NCI-H774 (cell line): ENCODE measurements at places on chromosomes 7 and 10.

DNA sequence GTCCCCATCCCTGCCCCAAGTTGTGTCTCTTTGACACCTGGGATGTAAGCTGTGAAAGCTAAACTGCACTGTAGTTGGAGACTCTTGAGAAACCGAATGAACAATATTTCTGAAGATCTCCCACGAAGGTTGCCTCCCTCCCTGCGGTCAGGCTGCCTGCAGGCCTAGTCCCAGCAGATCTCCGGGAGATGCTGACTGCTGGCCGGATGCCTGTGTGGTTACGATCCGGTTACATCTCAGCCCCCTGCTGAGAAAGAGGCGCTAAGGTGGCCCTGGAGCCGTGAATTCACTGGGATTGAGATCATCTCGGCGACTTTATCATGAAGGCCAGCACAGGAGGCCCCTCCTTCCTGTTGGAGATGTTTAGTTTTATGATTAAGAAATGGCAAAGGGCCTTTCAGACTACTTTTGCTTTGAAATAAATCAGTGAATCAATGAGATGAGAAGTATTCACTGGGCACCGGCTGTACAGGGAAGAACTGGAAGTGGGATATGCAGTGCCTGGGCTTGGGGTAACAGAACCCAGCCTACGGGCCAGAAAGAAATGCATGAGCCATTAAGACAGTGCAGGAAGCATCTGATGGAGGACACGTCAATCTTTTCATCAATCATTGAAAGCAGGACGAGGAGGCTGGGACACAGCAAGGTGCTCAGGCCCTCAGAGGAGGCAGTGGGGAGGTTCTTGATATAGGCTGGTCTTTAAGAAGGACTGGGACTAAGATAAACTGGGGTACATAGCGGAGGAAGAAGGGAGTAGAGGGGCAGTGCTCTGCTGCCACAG lies 177.6 kb downstream of the PRKAG2 start:
- no peak for DNase-seq

DNA sequence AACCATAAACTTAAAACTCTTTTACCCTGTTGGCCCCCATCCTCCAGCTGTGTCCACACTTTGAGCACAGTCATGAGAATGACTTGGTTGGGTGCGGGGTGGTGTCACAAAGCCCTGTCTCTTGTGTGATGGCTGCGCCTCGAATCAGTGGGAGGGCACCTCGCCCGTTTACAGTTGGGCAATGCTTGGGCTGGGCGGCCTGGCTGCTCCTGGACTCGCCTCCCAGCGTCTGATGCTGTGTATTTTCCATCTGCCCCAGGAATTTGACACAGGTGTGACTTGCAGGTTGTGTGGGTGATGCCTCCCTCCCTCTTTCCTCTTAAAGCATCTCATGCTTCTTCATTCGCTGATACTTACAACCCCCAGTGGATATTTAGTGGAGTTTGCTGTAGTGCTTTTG lies 33.7 kb downstream of the CHST12 start:
- no peak for DNase-seq

GRCh38 chr7:155913291-155913690 lies 101.0 kb upstream of the SHH start:
- no peak for DNase-seq

DNA sequence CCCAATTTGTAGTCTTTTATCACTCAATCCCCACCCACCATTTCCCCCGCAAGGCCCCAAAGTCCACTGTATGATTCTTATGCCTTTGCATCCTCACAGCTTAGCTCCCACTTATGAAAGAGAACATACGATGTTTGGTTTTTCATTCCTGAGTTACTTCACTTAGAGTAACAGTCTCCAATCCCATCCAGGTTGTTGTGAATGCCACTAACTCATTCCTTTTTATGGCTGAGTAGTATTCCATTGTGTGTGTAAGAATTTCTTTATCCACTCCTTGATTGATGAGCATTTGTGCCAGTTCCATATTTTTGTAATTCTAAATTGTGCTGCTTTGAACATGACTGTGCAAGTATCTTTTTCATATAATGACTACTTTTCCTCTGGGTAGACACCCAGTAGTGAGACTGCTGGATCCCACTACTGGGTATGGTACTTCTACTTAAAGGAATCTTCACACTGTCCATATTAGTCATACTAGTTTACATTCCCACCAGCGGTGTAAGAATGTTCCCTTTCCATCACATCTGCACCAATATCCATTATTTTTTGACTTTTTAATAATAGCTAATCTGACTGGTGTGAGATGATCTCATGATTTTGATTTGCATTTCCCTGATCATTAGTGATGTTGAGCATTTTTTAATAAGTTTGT lies 152.6 kb downstream of the JMJD1C start:
- no peak for DNase-seq

DNA sequence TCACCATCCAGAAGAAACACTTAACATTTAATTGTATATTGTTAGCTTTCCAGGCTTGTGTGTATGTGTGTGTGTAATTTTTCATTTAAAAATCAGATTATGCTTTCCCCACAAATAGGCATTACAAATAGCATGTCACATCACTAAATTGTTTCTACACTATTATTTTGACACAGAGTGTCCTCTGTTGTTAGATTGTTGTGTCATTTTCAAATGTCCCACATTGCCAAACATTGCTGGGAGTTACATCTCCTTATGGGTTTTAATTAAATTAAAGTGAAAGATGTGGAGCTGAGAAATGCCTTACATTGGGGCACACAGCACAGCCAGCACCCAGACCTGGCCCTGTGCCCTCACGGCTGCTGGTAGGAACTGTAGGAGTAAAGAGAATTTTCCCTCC lies 295.6 kb downstream of the ZEB1 start:
- DNase-seq: no peak

DNA sequence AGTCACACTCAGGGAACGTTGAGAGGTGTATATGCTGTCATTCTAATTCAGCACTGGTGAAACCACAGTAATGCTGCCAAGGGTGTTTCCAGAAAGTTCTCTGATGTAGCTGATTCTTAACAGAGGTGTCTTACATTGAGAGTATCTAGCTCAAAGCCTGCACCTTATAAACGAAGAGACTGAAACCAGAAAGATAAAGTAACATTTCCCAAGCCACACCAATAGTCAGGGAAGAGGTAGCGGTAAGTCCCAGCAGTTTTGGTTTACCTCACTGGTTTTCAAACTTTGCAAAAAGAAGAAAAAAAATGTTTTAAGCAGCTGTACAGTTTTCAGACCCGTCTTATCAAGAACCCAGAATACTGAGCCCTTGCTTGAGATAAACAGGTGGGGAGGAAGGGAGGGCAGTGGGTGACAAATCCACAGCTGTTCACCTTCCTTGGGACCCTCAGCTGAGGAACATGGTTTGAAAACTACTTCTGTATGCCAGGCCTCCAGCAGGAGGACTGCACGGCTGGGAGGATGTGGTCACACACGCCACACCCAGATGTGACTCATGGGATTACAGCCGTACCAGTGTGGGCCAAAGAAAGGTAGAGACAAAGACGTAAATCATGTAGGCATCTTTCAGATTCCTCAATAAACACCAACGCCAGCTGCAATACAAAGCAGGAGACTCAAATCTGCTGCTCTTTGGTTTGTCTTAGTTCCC lies 63.9 kb upstream of the GSDME start:
- DNase-seq: no peak

GRCh38 chr7:83821866-83822265 lies 172.9 kb upstream of the SEMA3E start:
- DNase-seq: no peak

- DNase-seq: no peak
These were observed 5.5 kb downstream of the ELOVL3 start for GRCh38 chr10:102231357-102232318.

- no peak for DNase-seq
These were observed 23.5 kb upstream of the ANLN start for GRCh38 chr7:36366005-36366717.

DNA sequence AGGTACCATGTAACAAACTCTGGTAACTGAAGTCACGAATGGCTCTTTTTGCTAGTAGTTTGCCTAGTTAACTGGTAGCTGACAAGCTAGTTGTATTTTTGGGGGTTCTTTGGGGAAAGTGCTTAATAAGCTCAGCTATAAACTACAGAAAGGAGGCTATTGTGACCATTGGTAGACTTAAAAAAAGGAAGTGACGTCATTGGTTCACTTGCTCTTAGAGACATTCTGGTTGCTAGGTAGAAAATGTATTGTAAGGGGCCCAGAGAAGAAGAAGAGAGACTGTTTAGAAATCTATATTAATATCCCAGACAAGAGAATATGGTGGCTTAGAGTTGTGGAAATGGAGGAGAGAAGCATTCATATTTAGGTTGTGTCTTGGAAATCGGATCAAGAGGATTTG lies 103.0 kb downstream of the NXPH1 start:
- DNase-seq: no peak

GRCh38 chr10:96513305-96513697 lies 425 bp downstream of the TLL2 start:
- DNase-seq: no peak

DNA sequence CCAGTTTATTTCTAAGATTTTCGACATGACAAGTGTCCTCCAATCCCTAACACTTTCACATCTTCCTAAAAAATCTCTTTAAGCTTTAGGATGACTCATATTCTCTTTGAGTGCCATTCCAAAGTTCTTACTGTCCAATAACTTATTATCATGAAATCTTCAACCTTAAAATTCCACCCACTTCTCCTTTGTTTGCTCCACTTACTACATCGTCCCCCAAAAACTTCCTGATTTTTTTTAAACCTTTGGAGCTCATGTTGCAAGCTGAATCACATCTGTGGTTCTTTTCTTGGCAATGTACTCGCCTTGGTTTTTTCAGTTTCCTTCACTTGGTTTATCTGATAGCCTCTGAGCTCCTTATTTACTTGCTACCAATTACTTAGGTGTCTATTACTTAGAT lies 39.2 kb upstream of the JCAD start:
- DNase-seq: no peak

DNA sequence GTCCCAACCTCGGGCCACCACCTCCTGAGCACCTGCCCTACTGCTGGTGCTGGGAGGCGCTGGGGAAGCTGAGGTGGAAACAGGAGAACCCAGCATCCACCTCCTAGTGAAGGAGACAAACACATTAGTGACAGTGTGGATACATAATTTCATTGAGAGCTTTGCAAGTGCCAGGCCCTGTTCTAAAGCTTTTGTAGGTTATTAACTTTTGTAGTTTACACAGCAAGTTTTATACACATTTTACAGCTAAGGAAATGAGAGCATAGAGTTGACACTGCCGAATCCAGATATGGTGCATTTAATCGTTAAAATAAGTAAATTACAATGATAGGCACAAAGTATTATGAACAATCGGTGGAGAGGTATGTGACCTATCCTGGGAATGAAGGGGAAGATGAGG lies 466.1 kb upstream of the C7orf33 start:
- DNase-seq: no peak

- no peak for DNase-seq
These were observed 60.8 kb upstream of the HABP2 start for GRCh38 chr10:113491967-113492565.

DNA sequence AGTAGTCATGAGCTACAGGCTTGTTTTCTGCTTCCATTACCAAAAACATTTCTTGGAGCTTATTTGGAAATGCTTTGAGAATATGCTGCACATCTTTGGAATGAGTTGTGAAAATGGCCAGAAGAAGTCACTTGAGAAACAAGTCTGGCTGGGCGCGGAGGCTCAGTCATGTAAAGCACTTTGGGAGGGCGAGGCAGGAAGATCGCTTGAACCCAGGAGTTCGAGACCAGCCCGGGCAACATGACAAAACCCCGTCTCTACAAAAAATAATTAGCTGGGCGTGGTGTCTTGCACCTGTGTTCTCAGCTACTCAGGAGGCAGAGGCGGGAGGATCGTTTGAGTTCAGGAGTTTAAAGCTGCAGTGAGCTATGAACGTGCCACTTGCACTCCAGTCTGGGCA lies 882 bp upstream of the CHCHD1 start:
- DNase-seq: no peak

- DNase-seq: no peak
These were observed 21.0 kb downstream of the AHR start for GRCh38 chr7:17319164-17320101.

GRCh38 chr10:6136215-6137201 lies 47.7 kb downstream of the RBM17 start:
- DNase-seq: no peak

GRCh38 chr7:128209229-128210035 lies 31.6 kb upstream of the LEP start:
- peak; percentile 22 for DNase-seq

DNA sequence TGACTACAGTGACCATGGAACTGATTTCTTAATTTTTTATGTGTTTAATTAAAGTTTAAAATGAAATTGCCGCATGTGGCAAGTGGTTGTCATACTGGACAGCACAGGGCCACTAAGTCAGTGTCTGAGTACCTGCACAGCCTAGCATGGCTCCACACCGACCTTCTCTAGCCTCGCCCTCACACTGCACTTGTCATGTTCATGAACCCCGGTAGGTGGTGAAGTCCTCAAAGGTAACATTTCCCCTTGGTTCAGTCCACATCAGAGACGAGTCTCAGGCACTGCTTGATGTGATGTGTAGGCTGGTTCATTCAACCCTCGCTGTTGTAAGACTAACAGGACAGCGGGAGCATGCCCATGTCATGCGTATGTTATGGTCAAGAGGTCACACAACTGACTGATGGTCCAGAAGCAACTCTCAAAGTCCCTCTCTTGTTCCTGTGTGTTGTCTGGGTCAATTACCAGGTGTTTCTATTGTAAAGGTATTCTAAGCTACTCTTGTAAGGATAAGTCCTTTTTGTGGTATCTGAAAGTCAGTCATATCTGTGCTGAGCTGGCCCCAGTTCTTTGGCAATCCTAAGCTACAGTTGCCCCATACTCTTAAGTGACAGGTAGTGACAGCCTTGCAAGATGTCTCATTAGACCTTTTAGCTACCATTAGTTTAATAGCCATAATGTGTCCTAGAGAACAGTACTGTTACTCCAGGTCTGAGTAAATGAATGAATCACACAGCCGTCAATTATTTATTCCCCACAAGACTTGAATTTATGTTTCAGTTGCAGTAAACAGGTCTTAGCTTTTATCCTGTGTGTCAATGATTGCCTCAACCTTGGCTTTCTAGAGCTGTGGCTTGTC lies 32.9 kb upstream of the ZC3HAV1L start:
- DNase-seq: no peak

- no peak for DNase-seq
These were observed 45.9 kb upstream of the TMEM72 start for GRCh38 chr10:44865289-44865671.

GRCh38 chr10:15254808-15255648 lies 86.5 kb upstream of the NMT2 start:
- no peak for DNase-seq

GRCh38 chr10:114508376-114508775 lies 104.1 kb upstream of the AFAP1L2 start:
- DNase-seq: no peak

DNA sequence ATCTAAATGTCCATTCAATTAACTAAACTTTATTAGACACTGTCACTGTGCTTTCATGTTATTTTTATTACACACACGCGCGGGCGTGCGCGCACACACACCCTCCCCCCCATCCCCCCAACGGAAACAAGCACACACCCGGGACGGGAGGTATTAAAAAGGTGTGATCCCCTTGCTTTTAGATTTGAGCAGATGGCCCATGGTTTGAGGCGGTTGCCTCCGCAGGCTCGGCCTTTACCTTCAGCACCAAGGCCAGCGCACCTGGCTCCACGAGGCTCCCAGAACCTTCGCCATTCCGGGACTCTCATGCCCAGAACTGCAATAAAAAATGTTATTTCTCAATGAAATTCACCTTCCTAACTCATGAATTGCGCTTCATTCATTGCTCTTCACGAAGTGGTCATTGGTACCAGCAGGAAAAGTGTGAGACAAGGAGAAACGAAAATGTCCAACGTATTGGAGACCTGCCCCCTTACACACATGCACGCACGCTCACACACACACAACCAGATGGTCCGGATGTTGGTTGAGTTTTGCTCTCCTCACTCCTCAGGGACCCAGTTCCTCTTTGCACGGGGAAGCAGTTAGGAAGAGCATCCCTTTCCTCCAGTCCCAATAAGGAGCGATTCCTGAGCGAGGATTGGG lies 20.8 kb upstream of the PTF1A start:
- DNase-seq: no peak
